Panc1 (cell line): ENCODE measurements at places on chromosomes 12 and 14. TPM values are rescaled to one million over a fixed set of nuclear protein-coding genes. Genes with fewer than 3 reads are reported as not detected.

- DNase-seq, result no peak
- H3K27ac ChIP-seq, result no peak overlapping the region; the same call in 1 of the 2 replicates
- H3K27me3 ChIP-seq, result no peaks in the 10 kb centered on the region
Measured at GRCh38 chr12:118332511-118332910, 40.2 kb downstream of the TAOK3 start.

CFAP73 gene
- 0.10 TPM for total RNA-seq

SPIC gene
- total RNA-seq, result not detected

- H3K4me3 ChIP-seq, result no peak overlapping the region
- H3K36me3 ChIP-seq, result no peaks in the 10 kb centered on the region
- DNase-seq, result no peak
- H3K4me1 ChIP-seq, result no peaks in the 10 kb centered on the region
- no peak overlapping the region for H3K27ac ChIP-seq
- no peaks in the 10 kb centered on the region for H3K27me3 ChIP-seq
Measured at GRCh38 chr12:79521576-79521975, 169.2 kb downstream of the PAWR start.

LIN7A gene
- not detected for total RNA-seq

DNA sequence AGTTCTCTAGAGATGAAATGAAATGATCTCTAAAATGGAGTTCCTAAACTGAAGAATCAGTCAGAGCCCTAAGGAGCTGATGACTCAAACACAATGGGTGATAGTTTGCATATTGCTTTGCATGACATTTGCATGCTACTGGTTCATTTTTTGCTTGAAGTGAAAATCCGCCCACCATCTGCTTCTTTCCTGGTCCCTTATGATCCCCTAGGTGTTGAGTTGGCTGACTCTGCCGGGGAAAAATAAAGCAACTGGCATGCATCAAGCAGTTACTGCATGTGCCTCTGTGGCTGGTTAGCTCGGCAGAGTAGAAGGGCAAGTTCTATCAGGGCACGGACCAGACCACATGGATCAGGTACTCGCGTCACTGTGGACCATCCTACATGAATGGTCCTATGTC, 151.1 kb downstream of the PPM1H start:
- no peak overlapping the region for H3K27ac ChIP-seq
- DNase-seq, result no peak
- no peaks in the 10 kb centered on the region; the same call in 1 of the 2 replicates for H3K4me1 ChIP-seq
- H3K4me3 ChIP-seq, result no peak overlapping the region

ZDHHC22 gene
- 0.46 TPM for total RNA-seq

DNA sequence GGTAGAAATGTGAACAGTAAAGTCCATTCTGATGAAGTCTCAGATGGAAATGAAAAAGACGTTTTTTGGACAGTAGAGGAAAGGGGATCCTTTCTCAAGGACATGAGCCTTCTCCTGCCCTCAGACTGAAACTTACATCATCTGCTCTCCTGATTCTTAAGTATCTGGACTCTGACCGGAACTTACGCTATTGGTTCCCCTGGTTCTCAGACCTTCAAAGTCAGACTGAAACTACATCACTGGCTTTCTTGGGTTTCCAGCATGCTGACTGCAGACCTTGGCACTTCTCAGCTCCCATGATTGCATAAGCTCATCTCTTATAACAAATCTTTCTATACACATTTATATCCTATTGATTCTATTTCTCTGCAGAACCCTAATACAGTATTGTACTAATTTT, 291.0 kb downstream of the SNAPC1 start:
- no peaks in the 10 kb centered on the region for H3K4me1 ChIP-seq
- H3K27me3 ChIP-seq, result no peaks in the 10 kb centered on the region
- DNase-seq, result no peak
- no peaks in the 10 kb centered on the region for H3K36me3 ChIP-seq
- H3K4me3 ChIP-seq, result no peak overlapping the region
- H3K27ac ChIP-seq, result no peak overlapping the region

ACOT6 gene
- total RNA-seq, result not detected

DNA sequence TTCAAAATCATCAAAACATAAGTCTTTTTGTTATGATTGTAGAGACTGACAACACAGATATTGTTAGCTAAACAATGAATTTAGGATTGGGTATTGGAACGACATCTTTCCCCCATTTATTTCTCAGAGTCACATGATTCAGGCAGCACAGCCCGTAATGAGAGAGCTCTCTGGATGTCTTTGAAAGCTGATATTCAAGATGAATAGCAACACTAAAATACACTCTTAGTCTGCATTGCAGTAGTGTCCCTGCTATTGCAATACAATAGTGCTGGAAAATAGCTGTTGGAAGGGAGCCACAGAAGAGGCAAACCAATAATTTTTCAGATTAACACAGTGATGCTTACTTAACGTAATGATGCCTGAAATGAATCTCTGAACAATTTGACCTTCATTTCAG, 9.9 kb downstream of the GTSF1 start:
- no peak overlapping the region for H3K27ac ChIP-seq
- no peaks in the 10 kb centered on the region for H3K4me1 ChIP-seq
- DNase-seq, result no peak
- peaks cover 41% of the 10 kb centered on the region for H3K27me3 ChIP-seq
- no peak overlapping the region for H3K4me3 ChIP-seq
- H3K36me3 ChIP-seq, result no peaks in the 10 kb centered on the region

KRT83 gene
- total RNA-seq, result 0.28 TPM

NINJ2 gene
- 1.9 TPM for total RNA-seq

- no peaks in the 10 kb centered on the region for H3K27me3 ChIP-seq
- H3K4me1 ChIP-seq, result no peaks in the 10 kb centered on the region
- no peak for DNase-seq
- no peak overlapping the region for H3K4me3 ChIP-seq
- no peak overlapping the region for H3K27ac ChIP-seq
- H3K36me3 ChIP-seq, result no peaks in the 10 kb centered on the region
Measured at GRCh38 chr12:8069582-8069981, 3.4 kb upstream of the C3AR1 start.

GRCh38 chr14:68135566-68135965, 316.0 kb downstream of the RAD51B start:
- H3K27me3 ChIP-seq, result no peaks in the 10 kb centered on the region
- DNase-seq, result no peak
- H3K4me3 ChIP-seq, result no peak overlapping the region
- H3K27ac ChIP-seq, result peak overlapping the region; percentile 55; the same call in 1 of the 2 replicates
- no peaks in the 10 kb centered on the region for H3K36me3 ChIP-seq

- DNase-seq, result no peak
- no peaks in the 10 kb centered on the region; the same call in 1 of the 2 replicates for H3K36me3 ChIP-seq
- H3K27me3 ChIP-seq, result no peaks in the 10 kb centered on the region
- H3K27ac ChIP-seq, result peak overlapping the region; percentile 64
Measured at GRCh38 chr12:110577864-110578693, 5.0 kb downstream of the PPTC7 start.

- H3K27me3 ChIP-seq, result no peaks in the 10 kb centered on the region
- H3K4me1 ChIP-seq, result no peaks in the 10 kb centered on the region; the same call in 1 of the 2 replicates
- DNase-seq, result no peak
- H3K4me3 ChIP-seq, result no peak overlapping the region
- no peaks in the 10 kb centered on the region for H3K36me3 ChIP-seq
Measured at GRCh38 chr12:53067993-53068770, 11.0 kb downstream of the SPRYD3 start.

PRKAB1 gene
- total RNA-seq, result 36.3 TPM

DNA sequence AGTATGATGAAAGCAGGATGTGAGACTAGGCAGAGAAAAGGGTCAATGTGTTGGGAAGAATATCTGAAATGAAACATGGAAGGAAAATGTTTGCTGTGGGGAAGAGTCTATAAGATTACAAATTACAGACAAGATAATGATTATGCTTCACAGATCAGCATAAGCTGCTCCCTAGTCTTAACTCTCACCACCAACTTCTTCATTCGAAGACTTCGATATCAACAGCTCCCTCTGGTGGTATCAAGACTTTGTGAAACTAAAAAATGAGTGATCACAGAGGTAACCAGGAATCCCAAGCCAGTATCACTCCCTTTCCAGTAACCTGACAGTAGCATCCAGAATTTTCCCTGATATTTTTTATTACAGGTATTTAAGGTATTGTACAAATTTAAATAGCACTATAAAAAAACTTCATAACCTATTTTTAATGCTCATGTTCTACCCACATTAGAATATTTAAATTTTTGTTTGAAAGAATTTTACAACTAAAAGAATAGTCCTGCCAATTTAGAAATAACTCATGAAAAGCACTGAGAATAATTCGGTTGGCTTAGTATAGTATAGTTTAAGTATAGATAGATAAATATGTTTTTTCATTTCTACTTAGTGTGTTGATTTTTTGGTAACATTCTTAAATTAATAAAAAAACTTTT, 84.4 kb downstream of the C2CD5 start:
- DNase-seq, result peak; percentile 5
- H3K36me3 ChIP-seq, result no peaks in the 10 kb centered on the region
- H3K4me3 ChIP-seq, result no peak overlapping the region
- no peak overlapping the region for H3K27ac ChIP-seq
- H3K27me3 ChIP-seq, result no peaks in the 10 kb centered on the region

DNA sequence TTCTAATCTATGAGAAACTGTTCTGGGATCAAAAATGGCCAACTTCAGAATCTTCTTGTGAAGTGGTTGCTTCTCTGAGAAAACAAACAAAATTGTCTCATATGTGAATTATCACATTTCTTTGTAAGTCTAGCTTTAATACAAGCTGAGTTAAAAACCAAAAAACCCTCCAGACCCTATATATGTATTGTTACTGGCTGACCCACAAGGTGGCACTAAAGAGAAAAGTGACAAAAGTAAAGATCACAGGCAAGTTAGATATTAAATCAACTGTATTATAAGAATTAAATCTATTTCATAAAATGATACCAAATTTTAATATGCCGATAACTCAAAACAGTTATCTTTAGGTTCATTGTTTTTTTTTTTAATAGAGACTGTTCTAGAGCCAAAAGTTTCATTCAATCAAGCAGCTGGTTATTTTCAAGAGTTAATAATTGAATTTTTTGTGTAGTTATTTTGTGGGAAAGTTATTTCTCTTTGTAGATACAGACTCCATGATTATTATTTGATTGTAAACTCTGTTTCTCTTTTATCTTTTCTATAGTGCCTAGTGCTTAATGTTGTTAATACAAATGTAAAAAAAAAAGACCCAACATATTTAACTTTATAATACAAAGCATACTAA, 7.5 kb upstream of the TRHDE start:
- peaks cover 14% of the 10 kb centered on the region for H3K27me3 ChIP-seq
- no peaks in the 10 kb centered on the region for H3K4me1 ChIP-seq
- H3K4me3 ChIP-seq, result no peak overlapping the region
- H3K27ac ChIP-seq, result no peak overlapping the region

GRCh38 chr12:12807970-12808702, 5.0 kb upstream of the DDX47 start:
- peak overlapping the region; percentile 83 for H3K27ac ChIP-seq
- H3K4me3 ChIP-seq, result no peak overlapping the region
- peaks cover 42% of the 10 kb centered on the region for H3K4me1 ChIP-seq
- no peaks in the 10 kb centered on the region for H3K27me3 ChIP-seq

DNA sequence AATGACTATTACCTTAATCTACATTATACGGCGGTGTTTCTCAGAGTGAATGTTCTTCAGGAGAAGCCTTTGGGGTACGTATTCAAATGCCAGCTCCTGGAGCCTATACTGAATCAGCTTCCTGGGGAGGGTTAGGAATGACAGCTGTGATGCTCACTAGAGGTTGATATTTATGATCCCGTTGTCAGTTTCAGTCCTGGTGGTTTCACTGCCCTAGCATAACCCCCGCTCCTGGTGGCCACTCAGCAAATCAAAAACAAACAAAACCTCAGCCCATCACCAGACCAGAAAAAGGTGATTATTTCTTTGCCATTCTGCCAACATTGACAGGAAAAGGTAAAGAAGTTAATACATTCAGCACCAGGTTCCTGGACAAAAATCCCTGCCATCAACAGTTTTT, 136.5 kb upstream of the CRY1 start:
- DNase-seq, result no peak
- H3K27ac ChIP-seq, result no peak overlapping the region

- H3K27me3 ChIP-seq, result no peaks in the 10 kb centered on the region
- no peak for DNase-seq
- no peak overlapping the region for H3K4me3 ChIP-seq
- H3K27ac ChIP-seq, result no peak overlapping the region
Measured at GRCh38 chr12:62299617-62300016, 39.4 kb downstream of the USP15 start.

DNA sequence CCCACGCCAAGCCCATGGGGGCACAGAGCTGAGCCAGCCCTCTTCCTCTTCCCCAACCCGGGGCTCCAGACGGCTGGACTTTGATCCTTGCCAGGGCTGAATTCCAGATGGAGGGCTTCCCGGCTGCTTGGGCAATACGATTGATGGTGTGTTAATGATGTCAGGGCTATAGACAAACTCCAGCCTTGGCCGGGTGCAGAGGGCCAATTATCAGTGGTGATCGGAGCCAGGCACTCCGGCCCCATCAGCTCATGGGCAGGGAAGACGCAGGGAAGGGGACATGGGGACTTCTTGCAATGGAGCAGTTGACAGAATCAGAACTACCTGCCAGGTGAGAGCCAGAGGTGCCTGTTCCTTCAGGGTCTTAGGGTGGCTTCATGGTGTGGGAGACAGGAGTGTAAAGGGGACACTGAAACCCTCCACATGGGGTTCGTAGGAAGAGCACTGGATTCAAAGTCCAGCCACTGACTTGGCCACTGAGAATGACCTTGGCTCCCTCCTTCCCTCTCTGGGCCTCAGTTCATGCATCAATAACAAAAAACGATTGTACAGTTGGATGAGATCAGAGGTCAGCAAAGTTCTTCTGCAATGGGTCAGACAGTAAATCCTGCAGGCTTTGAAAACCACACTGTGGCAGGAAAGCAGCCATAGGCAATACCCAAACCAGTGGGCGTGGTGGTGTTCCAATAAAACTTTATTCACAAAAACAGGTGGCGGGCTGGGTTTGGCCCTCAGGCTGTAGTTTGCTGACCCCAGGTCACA, 333.7 kb downstream of the MED13L start:
- H3K4me3 ChIP-seq, result no peak overlapping the region
- no peak for DNase-seq
- no peaks in the 10 kb centered on the region for H3K36me3 ChIP-seq
- H3K27me3 ChIP-seq, result no peaks in the 10 kb centered on the region
- H3K27ac ChIP-seq, result no peak overlapping the region
- H3K4me1 ChIP-seq, result no peaks in the 10 kb centered on the region

TGM1 gene
- 2.3 TPM for total RNA-seq

DNA sequence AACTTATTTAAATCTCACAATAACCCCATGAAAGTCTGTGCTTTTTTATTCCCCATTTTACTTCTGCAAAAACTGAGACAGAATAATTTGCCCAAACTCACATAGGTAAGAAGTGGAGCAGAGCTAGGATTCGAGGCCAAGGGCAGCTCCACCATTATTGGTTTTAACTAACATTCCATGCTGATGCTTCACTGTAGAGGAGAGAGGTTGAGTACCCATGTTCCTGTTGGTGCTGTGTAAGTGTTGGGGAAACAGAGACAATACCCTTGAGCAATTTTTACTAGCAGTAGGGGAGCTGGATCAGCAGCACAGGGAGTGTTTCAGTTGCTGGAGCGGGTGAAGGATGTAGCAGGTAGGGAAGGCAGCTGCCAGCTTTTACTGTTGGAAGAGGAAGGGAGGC, 21.1 kb downstream of the RASSF8 start:
- H3K4me3 ChIP-seq, result no peak overlapping the region
- DNase-seq, result no peak
- peak overlapping the region; percentile 2; the same call in 1 of the 2 replicates for H3K27ac ChIP-seq
- peaks cover 56% of the 10 kb centered on the region for H3K4me1 ChIP-seq
- H3K36me3 ChIP-seq, result no peaks in the 10 kb centered on the region
